Renal cortex interstitium (tissue), 15 donors: ENCODE measurements at places on chromosomes 2 and 18.

GRCh38 chr2:184851576-184851975, 253.2 kb downstream of the ZNF804A start:
- no peak for DNase-seq

DNA sequence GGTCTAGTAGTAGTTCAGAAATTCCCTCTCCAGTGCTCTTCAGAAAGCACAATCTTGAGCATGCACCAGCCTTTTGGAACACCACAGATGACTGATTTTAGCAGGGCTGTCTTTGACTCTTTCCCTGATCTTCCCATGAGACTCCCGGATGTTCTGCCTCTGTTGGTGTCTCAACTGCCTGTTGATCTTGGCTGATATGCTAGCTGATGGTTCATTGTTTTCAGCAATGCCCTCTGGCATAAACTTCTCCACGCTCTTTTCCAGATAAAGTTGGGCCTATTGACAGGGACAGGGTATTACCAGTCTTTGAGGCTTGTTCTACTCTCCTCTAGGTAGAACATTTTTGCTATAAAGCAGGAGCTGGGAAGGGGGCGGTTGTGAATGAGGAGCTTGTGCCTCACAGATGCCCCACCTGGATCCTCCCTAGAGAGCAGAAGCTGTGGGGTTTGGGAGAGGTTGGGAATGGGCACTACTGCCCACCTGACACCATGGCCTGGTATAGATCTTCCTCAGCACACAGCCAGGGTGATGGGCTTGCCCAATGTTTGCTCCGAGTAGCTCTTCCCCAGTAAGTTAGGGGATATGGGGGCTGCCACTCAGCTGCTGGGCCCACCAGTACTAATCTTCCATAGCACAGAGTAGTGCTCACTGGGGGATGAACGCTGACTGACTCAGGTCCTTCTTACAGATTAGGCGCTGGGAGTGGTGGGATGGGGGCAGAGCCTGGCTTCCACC, 111.3 kb downstream of the PTGR3 start:
- no peak for DNase-seq

DNA sequence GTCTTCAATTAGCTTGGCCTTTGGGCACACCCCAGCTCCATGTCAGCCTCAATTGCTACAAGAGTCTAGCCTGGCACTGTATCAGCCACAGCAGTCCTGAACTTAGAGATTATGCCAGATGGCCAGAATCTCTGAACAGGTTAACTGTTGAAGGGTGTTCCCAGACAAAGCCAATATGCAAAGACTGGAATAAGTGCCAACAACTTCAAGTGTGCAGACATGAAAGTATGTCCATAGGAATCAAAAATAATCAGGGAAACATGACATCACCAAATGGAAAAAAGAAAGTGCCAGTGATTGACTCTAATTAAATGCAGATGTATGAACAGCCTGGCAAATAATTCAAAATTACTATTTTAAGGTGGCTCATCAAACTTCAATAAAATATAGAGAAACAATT, 98.5 kb upstream of the DOCK10 start:
- no peak for DNase-seq

DNA sequence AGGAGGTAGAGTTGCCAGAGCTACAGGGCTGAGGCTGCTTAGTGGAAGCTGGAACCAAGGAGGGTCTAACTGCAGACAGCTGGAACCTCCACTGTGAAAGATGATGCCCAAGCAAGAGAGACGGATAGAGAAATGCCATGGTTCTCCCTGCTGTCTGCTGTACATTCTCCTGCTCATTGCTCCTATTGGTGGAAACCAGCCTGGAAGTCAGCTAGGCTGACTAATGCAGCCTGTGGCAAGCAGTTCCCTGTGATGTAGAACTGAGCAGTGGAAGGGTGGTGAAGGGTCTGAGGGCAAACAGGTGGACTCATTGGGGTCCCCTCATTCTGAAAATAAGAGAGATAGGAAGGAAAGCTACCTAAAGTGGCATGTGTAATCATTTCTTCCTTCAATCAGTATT, 563.6 kb downstream of the SLC4A3 start:
- no peak for DNase-seq

DNA sequence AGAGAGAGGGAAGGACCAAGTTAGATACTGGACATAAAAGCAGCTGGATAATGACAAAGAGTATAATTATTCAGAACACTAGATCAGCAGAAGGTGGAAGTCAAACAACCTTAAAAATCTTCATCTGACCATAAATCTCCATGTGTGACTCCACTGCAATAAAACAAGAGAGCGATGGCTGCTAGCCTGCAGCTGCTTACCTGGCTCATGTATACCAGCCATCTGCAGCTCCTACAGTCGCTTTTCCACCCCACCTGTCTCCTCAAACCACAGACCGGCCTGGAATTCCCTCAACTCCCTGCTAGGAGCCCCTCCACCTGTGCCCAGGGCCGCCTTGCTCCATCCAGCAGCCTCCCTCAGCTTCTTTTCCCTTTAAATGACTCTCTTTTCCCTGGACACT, 64.5 kb downstream of the SLC4A5 start:
- DNase-seq = no peak

DNA sequence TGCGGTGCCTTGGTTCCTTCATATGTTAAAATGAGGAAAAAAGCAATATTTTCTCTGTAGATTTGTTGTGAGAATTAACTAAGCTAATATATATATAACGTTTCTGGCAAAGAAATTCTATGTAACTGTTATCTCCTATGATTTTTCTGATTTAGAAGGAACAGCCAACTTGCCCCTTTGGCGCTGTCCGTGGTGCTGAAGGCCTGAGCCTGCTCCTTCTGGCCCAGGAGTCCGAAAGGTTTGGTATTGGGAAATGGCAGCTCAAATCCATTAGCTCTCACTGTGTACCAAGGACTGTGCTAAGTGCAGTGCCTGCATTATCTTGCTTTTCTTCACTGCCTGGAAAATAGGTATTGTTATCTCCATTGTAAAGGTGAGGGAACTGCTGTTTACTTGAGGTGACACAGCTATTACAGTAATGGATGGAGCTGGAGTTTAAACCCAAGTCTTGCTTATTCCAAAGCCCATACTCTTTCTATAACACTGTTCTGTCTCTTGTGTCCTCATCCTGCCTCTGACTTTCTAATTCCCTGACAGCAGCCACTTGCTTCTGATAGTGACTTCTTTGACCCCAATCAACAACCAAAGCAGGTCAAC, 52.2 kb downstream of the C1QL2 start:
- DNase-seq = peak; percentile 33

DNA sequence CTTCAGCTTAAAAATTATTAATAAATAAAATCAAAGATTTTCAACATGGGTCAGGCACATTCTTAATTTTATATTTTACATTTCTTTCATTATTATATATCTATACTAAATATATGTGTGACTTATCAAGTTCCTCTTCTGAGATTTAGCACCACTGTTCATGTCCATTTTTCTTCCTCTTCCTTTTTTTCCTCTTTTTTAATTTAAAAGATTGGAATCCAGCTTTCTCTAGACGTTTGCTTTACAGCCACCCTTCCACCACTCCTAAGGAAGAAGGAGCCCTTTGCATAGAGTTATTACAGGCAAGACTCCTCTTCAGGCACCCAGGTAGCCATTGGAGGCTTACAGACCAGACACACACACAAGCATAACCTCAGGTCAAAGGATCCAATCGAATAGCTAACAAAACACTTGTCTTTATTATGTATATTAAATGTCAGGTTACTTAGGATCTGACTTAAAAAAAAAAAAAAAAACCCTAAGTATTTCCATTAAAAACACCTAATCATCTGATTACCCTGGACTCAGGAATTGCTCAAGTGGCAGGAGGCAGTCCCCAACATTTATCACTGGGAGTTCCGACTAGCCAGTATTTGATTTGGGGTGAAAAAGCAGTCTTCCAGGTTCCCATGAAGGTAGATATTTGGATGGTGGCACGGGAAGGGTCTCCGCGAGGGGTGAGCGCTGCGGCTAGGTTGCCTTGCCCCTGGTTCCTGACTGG, 2.4 kb upstream of the ZEB2 start:
- DNase-seq = no peak

GRCh38 chr2:40043191-40043590, 264.1 kb upstream of the THUMPD2 start:
- DNase-seq = no peak

DNA sequence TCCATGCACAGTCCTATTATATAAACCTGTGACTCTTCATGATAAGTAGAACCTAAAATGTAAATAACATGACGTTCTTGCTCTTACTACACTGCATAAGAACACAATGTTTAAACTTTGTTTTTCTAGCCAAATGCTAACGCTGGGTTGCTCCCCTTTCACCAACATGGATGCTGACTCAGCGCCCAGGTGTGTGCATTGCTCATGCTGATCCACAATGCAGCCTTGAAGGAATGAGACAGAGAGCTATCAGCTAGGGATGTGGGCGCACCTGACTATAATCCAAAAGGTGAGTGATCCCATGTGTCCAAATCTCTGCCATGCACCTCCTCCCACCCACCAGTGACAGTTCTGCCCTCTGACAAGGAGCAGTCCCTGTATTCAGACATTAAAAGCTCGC, 235.0 kb downstream of the IRS1 start:
- DNase-seq = no peak

DNA sequence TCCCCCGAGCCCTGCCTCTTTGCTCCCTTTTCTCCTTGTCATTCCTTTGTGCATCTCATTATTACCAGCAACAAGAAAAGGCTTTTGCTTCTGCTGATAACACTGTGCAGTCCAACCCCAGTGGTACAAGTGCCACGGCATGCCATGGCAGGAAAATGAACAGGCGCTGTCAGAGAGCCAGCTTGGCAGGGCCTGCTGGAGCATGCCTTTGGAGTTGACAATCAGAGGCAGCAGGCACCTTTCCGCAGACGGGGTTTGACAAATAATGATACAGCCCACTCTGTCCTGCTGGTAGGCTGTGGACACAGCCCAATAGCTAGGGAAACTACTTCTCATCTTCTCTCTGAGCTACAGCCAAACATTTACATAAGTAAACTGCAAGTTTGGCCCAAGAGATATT, 243.9 kb upstream of the LRRTM1 start:
- no peak for DNase-seq
